ENCODE measurements at places on chromosomes 3 and 15.

DNA sequence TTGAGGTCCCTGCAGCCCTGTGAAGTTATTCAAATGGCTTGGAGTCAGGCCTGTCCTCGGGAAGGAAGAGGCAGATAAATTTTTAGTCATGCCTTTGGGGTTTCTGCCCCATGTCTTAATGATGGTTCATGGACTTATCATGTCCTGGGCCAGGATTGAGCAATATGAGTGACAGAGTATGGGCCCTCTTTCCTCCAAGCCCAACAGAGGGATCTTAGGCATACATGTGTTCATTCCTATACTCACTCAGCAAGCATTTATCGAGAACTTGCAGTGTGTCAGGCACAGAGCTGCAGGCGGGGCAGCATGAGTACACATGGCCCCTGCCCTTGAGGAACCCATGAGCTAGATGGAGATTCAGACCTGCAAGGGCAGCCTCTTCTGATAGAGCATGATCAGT, 6.2 kb downstream of the ESYT3 start:
- DNase-seq: no peak

DNA sequence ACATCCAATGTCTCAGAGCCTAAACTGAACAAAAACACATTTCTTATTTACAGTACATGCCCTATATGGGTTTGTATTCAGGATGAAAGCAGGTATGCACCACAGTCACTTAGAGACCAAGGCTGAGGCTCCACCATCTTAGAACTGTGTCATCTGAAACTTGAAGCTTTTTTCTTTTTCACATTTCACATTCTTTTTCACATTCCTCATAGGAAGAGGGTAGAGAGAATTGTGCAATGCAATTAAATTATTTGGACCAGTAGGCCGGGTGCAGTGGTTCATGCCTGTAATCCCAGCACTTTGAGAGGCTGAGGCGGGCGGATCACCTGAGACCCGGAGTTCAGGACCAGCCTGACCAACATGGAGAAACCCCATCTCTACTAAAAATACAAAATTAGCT, 591.0 kb downstream of the MECOM start:
- DNase-seq: peak; percentile 54

DNA sequence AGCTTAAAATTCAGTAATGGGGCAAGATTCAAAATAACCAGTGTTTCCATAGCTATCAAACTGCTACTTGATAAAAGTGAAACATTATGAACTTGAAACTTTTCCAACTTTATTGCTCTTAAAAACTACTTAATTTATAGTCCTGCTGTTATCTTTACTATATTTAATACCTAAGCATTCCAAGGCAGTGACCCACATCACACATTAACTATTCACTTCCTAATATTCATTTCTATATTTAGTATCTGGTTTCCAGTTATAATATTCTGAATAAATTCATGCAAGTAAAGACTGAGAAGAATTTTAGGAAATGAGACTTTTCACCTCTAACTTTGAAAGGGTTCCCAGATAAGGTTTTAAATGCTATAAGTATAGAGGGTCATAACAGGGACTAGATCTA, 64.9 kb downstream of the UACA start:
- no peak for DNase-seq

DNA sequence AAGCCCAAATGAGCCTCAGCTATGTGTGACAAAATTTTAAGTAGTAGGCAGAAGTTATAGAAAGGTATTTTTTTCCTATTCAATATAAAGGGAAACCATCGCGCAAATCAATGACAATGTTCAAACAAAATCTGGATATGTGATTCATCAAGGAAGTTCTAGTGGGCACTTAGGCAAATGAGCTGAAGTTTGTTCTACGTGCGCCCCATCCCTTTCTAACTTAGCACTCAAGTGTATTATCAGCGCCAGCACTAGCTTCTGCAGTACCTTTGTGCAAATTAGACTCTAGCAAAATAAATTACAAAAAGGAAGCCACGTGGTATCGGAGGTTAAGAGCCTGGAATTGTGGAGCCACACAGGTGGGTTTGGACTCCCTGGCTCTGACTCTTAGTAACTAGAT, 91.1 kb downstream of the TBL1XR1 start:
- DNase-seq: no peak

- DNase-seq: no peak
Observed at GRCh38 chr3:10937141-10937825, 55.3 kb upstream of the SLC6A1 start.

- no peak for DNase-seq
Observed at GRCh38 chr3:43895573-43895972, 204.8 kb downstream of the ABHD5 start.

GRCh38 chr15:92417716-92418115, 24.0 kb downstream of the ST8SIA2 start:
- DNase-seq: no peak

DNA sequence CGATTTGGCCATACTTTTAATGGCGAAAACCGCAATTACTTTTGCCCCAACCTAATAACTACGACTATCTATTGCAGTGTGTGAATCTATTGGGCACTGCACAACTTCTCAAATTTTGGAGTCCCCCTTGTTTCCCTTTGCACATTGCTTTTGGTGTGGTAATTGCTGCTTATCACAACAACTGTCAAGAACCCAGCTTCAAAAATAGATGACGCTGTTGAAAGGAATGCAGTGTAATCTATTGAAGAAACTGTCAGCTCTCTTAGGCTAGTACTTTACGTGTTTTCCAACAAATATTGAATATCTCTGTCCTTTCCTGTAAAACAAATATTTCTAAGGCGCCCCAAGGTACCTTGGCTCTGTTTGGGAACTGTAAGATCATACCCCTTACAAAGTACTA, 222.8 kb upstream of the UBE2E2 start:
- DNase-seq: peak; percentile 82

- DNase-seq: peak; percentile 61
Observed at GRCh38 chr15:40702077-40702476, 7.1 kb downstream of the RAD51 start.

DNA sequence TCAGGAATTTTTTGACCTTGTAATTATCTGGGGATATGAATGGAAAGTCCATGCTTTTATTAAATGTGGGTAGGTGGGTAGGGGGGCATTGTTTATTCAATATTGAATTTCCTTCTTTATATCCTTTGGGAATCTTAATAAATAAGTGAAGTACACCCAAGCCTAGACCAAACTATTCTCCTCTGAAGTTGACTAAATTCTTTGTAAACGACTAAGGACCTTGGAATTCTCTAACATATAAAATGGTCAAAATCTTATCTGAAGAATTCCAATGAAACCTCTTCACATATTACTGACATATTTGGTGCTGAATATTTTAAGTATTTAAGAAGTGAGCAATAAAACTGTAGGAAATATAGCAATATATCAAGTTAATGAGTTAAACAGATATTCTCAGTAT, 1432.1 kb upstream of the GBE1 start:
- peak; percentile 53 for DNase-seq

DNA sequence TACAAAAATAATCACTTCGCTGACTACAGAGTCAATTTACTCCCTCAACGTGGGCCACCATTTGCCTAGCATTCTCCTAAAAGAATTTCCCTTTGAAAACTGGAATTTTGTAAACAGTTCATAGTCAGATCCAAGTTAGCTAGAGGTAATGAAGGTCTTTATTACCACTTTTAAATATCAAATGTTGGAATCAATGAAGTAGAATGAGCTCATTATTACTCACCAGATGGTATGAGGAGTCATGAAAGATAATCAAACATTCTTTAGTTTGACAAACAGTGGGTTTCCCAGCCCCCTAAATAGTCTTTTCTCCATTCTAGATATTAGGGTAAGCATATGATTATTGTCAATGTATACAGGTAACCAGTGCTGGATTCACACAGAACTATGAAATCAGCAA, 455.7 kb upstream of the THBS1 start:
- no peak for DNase-seq

DNA sequence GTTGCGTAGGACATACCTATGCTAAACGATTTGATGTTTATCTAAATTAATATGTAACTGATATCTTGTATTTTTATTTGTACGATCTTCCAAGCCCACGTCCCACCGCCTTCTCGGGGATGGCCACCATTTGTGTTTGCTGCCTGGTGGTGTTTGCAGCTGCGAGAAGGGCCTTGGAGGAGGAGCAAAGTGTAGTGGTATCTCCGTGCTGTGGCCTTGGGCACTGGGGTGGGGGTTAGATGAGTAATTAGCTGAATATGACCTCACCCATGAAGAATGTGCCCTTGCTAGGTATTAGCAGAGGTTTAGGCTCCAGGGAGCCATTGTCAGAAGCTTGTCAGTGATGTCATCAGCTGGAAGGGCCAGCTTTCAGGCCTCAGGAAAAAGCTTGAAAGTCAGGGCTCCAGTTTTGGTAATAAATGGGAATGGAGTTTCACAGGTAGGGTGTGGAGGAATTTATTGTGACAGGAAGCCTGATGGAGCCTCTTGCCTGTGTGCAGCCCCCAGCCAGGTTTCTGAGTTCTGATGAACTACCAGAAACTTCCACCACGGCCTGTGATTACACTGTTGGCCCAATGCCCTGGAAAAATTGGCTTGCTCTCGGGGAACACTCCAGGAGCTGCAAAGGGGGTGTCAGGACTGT, 41.0 kb downstream of the FLNB start:
- DNase-seq: peak; percentile 85

GRCh38 chr3:109114746-109115145, 3.2 kb downstream of the MORC1 start:
- no peak for DNase-seq

- no peak for DNase-seq
Observed at GRCh38 chr3:35385271-35385670, 254.1 kb upstream of the ARPP21 start.

- peak; percentile 95 for DNase-seq
Observed at GRCh38 chr3:197456261-197457091, 99.3 kb downstream of the BDH1 start.
